ENCODE measurements at places on chromosomes 7 and 10.

DNA sequence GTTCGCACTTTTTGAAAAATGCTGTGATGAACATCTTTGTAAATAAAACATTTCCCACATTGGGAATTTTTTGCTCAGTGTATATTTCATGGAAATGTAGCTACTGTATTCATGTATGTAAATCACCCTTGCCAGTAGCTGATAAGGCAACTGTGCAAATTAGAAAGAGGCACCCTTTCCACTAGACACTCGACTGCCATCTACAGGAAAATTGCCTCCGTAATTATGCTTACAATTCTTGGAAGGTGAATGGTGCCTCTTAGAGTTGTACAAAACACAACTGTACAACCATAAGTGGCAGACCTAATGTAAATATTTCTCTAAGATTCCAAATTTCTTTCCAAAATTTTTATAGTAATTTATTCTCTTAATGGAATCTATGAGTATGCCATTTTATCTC is 491.7 kb downstream of the CCSER2 start:
- no peak for DNase-seq

- DNase-seq = no peak
Measured at GRCh38 chr7:110071192-110071591, 1019.7 kb upstream of the LRRN3 start.

GRCh38 chr10:115921795-115922194 is 351.2 kb downstream of the GFRA1 start:
- DNase-seq = no peak

DNA sequence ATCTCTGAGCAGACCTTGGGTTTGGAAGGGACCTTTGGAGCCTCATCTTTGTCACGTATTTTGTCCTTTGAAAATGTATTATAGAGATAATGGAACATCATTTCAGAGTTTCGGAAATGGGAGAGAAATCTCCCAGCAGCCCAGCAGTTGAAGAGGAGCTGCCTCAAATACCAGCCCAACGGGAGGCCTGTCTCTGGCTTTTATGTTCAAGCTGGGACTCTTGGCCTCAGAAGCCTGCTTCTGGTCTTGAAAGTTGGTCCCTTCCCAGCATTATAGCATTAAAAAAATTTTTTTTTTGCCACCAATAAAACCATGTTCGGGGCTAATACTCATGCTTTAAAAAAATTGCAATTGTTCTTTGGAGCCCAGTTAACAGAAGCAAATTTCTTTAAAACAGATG is 73.4 kb upstream of the CTBP2 start:
- DNase-seq = no peak

DNA sequence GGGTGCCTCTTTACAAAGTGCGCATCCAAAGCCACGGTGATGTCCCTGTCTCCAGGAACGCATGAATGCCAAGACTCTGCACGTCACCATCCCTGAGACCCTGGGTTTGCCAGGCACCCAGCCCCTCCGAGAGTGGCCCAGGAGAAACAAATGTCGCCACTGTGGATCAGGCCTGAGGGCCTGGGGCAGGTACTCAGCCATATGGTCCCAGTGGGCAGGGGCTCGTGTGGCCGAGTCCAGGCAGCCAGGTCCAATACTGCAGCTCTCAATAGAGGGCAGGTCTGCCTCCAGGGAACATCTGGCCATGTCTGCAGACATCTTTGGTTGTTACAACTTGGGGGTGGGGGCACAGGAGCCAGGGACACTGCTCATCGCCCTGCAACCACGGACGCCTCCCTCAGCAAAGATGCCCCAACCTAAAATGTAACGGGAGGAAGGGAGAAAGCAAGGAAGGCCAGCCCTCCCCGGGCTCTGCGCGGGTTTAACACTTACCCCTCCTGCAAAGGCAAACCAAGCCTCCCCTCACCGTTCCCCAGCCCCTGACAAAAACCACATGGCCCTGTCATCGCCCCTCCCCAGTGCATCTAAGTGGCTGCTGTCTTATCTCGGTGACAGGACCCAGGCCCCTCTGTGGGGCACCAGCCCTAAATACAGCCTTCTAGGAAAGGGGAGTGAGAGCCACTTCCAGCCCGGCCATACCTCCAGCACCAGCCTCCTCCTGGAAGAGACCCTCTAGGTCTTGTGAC is 10.3 kb upstream of the PAPOLB start:
- no peak for DNase-seq

DNA sequence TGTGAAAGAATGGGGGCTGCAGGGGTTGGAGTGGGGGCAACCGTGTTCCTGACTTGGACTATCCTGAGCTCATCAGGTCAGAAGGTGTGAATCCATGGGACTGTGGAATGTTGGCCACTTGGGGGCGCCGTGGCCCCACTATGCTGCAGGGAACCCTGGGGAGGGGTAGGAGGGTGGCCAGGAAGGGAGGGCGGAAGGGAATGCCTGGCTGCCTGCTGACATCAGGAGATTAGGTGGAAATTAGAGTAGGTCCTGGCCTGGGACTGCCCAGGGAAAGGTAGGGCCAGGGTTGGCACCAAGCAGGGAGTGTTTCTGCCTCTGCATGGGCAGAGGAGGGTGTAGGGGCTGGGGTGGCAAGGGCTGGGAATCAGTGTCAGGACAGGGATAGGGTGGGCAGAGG is 65.8 kb upstream of the PRSS58 start:
- DNase-seq = peak; percentile 37

- no peak for DNase-seq
Measured at GRCh38 chr10:3477683-3478082, 305.1 kb upstream of the PITRM1 start.

- DNase-seq = no peak
Measured at GRCh38 chr10:125626671-125627070, 56.3 kb downstream of the TEX36 start.

- no peak for DNase-seq
Measured at GRCh38 chr10:127182161-127182560, 14.2 kb downstream of the INSYN2A start.

DNA sequence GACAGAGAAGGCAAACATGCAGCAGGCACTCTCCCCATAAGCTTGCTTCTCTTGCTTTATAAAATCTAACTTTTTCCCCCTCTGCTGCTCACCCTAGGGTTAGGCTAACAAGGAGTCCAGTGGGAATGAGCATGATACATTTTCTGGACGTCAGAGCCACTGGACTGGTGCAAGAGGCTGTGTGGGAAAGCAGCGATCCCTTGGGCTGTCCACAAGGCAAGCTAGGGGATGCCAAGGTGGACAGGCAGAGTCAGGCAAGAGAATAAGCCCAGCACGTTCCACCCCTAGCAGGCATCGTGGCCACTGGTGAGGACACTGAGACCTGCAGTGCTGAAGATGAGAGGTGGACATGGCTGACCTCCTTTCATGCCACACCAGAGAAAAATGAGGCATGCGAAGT is 290.9 kb upstream of the ZMIZ1 start:
- no peak for DNase-seq

- no peak for DNase-seq
Measured at GRCh38 chr7:125592331-125592730, 662.7 kb upstream of the POT1 start.

DNA sequence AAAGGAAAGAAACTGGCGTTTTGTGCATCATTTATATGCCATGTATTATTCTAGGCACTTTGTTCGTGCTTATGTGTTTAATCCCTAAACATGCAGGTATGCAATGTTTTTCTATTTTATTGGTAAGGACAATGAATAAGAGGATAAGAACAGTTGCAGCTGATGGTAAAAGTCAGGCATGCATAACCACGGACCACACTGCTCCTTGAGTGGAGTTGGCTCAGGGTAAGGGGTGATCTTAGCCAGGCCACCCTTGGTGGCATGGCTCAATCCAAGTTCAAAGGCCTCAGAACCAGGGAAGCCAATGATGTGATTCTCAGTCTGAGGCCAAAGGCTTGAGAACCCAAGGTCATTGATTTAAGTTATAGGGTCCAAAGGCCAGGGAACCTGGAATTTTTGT is 1068.1 kb downstream of the NRG3 start:
- DNase-seq = no peak

GRCh38 chr7:129958643-129959470 is 6.1 kb upstream of the UBE2H start:
- no peak for DNase-seq

DNA sequence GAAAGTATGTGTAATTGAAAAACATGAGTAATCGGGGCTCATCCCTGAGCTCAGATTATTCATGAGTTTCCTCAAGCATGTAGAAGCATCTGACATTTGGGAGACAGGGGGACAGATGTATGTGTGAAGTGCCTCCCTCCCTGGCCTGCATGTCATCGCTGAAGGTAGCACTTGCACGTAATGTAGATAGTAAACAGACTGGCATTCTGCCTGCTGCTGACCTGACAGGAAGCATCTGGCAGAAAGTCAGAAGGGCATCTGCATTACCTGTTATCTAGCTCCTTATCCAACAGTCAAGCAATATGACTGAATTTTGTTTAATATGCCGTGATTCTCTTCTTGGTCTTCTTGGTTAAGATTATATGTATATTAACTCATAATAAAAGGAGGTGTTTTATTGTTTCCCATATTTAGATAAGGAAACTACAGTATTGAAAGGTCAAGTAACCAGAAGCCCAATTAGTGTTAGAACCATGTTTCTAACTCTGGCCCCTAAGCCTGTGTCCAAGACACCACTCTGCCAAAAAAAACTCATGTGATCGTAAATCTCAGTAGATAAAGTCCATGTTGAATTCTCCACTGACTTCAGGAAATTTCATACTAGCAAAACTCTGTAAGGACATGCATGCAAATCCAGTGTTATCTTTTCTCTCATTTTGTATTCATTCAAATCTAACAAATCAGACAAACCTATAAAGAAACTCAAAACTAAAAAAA is 918.1 kb upstream of the MBL2 start:
- DNase-seq = no peak

GRCh38 chr10:86300399-86300925 is 66.1 kb downstream of the GRID1 start:
- DNase-seq = no peak

DNA sequence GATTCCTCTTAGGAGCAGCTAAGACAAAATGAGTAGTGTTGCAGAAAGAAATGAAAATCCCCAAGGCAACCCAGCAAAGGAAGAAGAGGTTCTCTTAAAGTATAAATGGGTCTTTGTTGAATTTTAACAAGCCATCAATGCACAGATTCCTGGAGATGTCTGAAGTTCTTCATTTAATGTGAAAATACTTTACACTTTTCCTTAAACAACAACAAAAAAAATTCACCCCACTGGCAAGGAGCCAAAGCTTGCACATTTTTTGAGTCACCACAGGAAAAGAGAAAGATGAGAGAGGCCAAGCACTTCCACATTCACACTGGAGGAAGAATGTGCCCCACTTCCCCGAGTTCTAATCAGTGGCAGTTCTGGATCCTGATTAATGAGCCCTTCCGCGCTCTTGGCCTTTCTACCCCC is 286.4 kb upstream of the MEOX2 start:
- DNase-seq = no peak

GRCh38 chr10:34305189-34305588 is 509.9 kb downstream of the PARD3 start:
- no peak for DNase-seq

- DNase-seq = no peak
Measured at GRCh38 chr7:1251796-1252539, 19.3 kb downstream of the UNCX start.

DNA sequence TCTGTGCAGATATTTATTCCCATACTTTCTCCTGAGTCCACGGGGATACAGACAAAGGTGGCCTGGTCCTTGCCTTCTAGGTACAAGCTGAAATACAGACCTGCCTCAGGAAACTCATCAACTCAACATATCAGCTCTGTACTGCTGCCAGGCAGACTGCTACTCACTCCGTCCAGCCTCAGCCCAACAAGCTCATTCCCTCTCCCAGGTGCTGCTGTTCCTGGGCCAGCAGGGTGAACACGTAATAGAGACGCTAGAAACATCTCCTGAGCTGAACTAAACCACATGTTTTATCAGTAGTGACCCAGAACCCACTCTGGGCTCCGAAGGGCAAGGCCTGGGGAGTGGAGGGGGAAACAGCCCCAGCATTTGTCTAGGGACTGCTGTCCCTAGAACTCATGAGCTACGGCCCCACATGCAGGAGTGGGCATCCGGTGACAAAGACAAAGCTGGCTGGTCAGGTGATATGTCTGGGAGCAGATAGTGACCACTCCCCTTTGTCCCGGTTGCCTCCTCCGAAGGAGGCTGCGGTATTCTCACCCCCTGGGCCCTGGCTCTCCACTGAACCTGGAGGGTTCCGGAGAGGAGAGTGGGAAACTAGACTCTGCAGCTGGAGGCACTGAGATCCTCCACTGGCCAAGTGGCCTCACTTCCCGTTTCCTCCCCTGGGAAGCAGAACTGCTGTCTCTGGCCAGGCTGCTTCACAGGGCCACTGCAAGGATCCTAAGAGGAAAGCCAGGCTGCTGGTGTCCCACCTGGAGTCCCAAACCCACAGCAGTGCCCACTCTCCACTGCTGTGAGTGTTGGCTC is 116.1 kb downstream of the FAM53B start:
- no peak for DNase-seq

- DNase-seq = no peak
Measured at GRCh38 chr7:140294454-140294853, 103.9 kb downstream of the SLC37A3 start.

DNA sequence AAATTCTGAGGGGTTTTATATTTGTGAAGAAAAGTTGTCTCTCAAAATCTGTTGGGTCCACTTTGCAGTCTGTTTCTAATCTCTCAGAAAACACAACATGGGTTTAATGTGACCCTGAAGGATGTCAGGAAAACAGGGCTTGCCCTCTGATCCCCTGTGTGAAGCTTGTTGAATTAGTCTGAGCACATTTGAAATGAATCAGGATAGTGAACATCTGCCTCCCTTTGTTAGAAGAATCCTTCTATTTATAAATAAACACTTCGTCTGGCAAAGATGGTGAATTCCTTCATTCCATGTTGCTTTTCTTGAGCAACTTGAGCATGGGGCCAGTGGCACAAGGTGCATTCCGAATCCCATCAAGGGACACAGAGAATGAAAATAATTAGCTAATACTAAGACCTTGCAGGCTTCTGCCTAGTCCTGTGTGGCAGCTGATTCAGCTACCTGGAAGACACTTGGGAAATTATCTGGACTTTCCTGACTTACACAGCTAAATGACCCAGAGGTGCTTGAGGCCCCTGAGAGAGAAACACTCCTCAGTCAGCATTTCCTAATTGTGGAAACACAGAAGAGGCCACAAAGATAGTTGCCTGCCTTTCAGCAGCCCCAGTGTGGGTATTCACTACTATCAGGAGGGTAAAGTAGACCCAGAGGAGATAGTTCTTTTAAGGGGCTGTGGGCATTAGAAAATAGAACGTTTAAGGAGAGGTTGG is 305.5 kb downstream of the C7orf25 start:
- DNase-seq = no peak

DNA sequence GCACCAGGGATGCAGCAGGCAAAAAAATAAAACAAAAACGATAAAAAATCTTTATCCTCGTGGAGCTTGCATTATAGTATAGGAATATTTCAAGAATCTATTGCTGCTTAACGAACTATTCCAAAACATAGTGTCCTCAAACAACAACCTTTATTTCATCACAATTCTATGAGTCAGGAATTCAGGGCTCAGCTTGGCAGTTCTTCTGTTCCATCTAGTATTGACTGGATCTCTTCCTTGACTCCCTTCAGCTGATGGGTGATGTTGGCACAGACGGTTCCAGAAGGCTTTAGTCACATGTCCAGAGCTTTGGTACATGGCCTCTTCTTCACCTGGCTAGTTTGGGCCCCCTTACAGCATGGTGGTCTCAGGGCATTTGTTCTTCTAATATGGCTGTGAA is 88.0 kb downstream of the RTKN2 start:
- DNase-seq = no peak
